ENCODE measurements at places on chromosomes 4 and X.

DNA sequence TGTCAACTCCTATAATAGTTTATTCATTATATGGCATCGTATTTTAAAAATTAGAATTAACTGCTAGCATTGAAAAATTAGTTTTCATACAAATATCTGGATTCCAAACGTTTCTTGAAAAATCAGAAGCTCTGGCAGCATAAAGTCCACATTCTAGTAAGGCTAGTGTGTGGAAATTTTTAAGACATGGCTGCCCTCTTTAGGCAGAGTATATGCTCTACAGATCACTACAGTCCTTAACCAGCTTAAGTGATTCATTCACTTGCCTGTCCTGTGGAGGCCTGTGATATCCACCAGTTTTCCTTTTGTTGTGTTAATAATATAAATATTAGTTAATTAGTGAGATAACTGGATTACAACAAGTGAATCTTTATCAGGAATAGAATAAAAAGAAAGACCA lies 287.2 kb downstream of the OPHN1 start:
- no peak for DNase-seq

DNA sequence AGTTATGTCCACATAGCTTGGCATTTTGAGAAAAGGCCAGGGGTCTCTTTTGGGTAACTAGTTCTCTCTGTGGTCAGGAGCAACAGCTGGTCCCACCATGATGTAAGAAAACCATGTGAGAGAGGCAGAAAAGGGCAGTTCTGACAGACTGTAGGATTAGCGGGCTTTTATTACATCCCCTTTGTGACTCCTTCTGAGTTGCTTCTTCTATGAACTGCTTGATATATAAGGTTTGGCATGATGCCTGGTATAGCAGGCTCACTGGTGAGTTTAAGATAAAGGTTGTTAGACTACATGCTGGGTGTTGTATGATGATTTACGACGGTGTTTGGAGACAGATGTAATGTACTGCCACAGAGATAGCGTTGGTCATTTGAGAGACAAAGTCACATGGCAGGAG lies 2308.1 kb upstream of the AGA start:
- no peak for DNase-seq

DNA sequence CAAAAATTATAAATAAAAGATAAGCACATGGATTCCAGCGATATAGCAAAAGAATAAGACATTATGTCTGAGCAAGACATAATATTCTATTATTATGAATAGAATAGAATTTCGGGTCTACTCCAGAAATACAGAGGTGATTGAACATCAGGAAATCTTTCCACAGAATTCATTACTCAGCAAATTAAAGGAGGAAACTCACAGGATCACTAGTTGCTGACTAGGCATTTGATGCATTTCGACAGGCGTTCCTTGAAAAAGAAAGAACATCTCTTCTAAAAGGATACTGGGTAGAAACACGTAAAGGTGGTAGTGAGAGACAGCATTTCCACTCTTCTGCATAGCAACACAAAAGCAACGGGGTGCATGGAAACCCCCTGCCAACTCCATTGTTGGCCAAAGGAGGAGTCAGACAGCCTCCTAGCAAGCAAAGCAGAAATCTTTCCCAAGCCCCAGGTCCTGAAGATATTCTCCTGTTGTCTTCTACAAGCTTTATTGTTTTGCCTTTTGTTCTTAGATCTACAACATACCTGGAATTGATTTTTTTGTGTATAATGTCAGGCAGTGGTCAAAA lies 14.3 kb upstream of the PDZD4 start:
- DNase-seq = no peak

DNA sequence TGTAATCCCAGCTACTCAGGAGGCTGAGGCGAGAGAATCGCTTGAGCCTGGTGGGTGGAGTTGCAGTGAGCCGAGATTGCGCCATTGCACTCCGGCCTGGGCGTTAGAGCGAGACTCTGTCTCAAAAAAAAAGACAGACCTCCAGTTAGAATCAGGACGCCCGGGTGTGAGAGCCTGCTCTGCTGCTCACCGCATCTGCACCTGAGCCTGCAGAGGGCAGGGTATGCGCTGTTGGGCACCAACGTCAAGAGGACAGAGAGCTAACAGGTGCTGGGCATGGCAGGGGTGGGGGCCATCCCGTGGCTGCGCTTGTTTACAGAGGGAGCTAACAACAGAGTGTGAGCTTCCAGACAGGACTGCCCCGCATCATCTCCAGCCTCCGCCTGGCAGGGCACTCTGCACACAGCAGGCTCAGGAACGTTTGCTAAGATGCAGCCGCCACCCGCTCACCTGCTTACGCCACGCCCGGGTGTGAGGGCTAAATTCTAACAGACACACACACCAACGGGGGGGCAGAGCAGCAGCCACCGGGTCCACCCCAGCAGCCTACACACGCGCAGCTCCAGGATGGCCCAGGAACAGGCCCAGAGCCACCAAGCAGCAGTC lies 50.0 kb upstream of the CPLX1 start:
- DNase-seq = no peak

- no peak for DNase-seq
Observed at GRCh38 chrX:18682979-18683387, 11.1 kb upstream of the RS1 start.

- DNase-seq = peak; percentile 46
Observed at GRCh38 chrX:131068945-131069719, 11.0 kb downstream of the ARHGAP36 start.

- no peak for DNase-seq
Observed at GRCh38 chr4:98519268-98519977, 139.0 kb downstream of the TSPAN5 start.

GRCh38 chr4:10106421-10107039 lies 10.1 kb downstream of the WDR1 start:
- peak; percentile 84 for DNase-seq

DNA sequence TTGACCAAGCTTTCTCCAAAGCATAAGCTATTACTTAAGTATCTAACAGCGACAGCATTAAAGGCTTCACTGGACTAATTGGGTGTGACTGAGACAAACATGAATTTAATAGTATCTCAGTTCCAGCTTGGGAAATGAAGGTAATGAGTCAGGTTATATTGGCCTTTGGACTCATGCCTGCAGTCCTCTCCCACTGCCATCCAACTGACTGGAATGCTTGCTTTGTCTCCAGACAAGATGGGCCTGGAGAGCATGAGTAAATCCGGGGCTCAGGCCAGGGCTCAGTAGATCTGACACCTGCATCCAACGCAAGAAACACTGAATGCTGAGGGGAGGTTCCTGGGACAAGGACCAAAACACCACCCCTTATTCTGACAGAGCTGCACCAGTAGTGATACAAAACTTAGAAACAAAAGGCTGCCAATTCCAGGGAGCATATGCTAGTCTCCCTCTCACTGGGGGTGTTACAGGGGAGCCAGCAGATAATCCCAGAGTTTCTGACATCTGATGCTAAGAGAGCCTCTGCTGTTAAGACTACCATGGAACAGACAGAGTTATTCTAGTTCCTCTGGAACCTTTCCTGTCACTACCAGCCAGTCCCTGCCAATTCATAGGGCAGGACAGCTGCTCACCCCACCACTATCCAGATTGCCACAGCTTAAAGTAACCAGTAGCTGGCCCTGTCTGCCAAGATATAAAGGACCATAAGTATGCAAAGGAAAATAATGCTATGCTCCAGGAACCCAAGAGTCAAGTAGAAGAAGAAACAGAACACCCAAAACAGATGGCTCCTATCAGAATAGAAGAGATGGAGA lies 293.8 kb downstream of the IQCM start:
- DNase-seq = no peak

DNA sequence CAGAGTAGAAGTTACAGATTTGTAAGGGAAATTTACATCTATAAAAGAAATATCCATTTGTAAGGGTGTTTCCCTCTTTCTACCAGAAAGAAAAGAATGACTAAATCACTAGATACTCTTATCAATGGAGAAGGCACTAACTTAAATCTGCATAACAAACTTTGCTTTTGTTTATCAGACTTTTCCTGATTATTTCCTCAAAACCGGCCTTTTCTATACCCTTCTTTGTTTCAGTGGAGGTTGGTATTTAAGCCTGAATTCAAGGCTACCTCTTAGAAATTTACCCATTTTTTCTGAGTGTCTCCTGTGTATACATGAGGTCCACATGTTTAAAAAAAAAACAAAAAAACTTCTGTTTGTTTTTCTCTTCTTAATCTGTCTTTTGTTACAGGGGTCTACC lies 80.4 kb upstream of the GRPR start:
- no peak for DNase-seq

DNA sequence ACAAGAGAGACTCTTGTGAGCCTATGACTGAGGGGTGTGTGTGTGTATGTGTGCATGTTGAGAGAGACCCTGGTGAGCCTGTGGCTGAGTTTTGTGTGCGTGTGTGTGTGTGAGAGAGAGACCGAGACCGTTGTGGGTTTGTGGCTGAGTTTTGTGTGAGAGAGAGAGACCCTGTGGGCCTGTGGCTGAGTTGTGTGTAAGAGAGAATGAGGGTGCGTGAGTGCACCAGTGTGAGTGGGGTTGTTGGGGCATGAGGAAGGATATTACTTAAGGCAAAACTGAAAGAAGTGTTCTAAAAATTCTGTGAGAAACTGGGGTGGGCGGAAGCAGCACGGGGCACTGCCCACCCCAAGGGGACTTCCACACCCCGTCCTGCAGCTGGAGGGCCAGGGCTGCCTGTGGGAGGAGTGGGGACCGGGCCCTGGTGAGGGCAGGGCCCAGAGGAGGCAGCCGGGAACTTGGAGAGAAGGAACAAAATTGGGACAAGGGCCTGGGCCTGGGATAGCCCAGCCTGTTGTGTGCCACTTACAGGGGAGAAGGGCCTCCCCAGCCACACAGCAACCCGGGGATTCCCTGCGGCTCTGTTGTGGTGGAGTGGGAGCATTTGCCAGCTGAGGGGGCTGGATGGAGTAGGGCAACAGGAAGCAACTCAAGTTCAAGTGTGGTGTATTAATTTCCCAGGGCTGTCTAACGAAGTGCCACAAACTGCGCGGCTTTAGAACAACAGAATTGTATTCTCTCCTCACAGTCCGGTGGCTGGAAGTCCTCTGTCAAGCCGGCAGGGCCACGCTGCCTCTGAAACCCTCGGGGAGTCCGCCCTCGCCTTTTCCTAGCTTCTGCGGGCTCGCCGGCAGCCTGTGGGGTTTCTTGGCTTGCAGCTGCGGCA lies 22.1 kb downstream of the TMEM131L start:
- DNase-seq = peak; percentile 58

DNA sequence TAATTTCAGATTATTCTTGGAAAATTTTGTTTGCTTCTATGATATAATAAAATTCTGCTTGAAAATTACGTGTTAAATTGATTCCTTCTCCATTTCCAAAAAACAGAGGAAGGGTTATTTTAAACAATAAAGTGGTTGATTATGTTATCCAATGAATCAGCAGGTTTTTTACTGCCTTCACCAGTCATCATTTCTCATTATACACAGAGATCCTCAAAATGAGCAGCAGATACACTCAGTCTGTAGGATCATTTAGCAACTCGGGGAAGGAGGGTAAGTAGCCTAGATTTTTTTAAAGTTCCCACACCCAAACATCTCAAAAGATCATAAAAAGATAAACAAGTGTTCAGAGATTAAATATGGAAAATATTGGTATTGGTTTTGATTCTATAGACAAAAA lies 6.8 kb upstream of the TMEM144 start:
- no peak for DNase-seq

- DNase-seq = no peak
Observed at GRCh38 chrX:37462346-37462745, 109.1 kb upstream of the LANCL3 start.

GRCh38 chr4:18180892-18181291 lies 159.3 kb upstream of the LCORL start:
- DNase-seq = no peak

GRCh38 chr4:109886303-109886702 lies 26.4 kb upstream of the EGF start:
- DNase-seq = no peak

GRCh38 chrX:41314204-41314603 lies 19.8 kb upstream of the DDX3X start:
- no peak for DNase-seq

DNA sequence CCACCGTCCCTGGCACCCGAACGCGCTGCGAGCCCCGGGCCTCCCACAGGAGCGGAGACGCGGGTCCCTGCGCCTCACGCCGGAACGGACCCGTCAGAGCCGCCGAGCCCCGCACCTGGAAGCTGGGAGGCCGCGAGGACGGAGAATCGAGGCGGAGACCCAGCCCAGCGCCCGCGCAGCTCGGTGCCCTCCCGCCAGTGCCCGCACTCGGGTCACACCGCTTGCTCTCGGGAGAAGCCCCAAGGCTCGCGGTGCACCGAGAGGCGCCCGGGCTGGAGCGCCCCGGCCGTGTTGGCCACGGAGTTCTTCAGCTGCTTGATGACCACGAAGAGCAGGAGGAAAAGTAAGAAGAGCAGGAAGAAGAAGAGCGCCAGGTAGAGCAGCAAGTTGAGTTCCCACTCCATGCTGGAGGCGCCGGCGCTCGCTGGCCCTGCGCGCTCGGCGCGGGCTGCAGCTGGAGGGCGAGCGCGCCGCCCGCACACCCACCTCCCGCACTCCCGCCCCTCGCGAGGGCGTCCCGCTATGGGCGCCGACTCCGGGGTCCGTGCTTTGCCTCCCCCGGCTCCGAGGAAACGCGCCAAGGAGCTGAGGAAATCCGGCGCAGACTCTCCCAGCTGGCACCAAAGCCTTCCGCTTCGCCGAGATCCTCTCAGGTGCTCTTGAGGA lies at the start of gene SMIM43:
TSS of gene SMIM43 (minus strand) at position 463 of the 666 bp plus-strand sequence. CDS start at position 404, 59 bp downstream.
- no peak for DNase-seq

DNA sequence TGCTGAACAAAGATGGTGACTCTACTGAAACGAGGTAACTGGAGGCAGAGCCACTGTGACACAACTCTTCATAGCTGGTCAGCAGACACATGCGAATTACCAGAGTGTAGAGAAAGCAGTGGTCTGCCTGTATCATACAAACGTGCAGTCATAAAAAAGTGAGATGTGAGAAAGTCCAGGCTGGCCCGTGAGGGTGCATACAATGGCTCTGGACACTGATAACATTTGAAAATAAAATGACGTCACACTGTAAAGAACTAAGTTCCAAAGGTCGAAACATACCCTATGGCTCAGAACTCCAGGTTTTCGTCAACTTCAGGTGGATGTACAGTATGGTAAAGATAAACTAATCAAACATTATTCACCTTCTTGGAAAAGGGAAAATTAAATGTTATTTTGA lies 95.7 kb downstream of the SHISA3 start:
- no peak for DNase-seq

GRCh38 chrX:124005228-124005627 lies 43.7 kb downstream of the STAG2 start:
- no peak for DNase-seq

DNA sequence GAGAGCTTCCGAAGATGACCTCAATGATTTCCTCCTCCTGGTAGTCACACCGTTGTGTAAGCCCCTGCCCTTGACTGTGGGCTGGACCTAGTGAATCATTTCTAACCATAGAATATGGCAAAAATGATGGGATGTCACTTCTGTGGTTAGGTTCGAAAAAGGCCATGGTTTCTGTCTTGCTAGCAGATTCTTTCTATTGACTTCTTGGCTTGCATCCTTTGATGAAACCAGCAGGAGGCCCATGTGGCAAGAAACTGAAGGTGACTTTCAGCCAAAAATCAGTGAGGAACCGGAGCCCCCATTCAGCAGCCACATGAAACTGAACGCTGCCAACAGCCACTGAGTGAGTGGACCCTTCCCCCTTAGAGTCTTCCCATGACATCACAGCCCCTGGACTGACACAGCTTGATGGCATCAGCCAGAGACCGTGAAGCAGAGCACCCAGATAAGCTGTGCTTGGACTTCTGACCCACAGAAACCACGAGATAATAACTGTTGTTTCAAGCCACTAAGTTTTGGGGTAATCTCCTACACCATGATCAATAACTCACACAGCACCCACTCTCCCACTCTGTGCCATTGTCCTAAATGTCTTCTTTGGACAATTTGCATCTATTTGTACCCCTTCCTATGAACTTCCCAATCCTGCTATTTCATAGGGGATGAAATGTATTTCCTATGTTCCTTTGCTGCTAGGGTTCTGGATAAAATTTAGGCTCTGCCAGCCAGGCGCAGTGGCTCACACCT lies 148.0 kb upstream of the STX18 start:
- peak; percentile 60 for DNase-seq

Measured in stimulated activated effector memory CD8-positive, alpha-beta T cell treated with anti-CD3 and anti-CD28 coated beads, Interleukin-12 subunit alpha, Interleukin-12 subunit beta, amount 100 ng/mL, for 72 hours (primary cell).